Retina (tissue), 1 donor: ENCODE measurements at places on chromosomes 4 and X.

DNA sequence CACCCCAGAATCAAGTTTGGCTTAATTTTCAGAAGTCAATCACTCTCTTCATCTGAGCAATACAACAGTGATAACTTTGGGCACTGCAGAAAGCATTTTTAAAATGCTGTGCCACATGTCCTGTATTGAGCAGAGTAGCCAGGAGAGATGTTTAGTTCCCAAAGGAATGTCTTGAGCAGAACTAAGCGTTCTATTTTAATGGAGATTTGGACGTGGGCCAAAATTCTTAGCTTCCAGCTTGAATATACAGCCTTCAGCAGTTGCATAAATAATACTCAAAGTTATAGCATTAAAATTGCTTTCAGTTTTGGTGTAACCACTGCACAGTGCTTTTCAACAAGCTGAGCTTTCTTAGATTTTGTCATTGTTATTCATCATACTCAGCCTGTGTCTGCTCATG is 679.2 kb downstream of the NLGN4X start:
- DNase-seq: no peak

DNA sequence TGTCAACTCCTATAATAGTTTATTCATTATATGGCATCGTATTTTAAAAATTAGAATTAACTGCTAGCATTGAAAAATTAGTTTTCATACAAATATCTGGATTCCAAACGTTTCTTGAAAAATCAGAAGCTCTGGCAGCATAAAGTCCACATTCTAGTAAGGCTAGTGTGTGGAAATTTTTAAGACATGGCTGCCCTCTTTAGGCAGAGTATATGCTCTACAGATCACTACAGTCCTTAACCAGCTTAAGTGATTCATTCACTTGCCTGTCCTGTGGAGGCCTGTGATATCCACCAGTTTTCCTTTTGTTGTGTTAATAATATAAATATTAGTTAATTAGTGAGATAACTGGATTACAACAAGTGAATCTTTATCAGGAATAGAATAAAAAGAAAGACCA is 287.2 kb downstream of the OPHN1 start:
- DNase-seq: peak; percentile 14

GRCh38 chr4:24322511-24322910 is 261.8 kb downstream of the DHX15 start:
- DNase-seq: no peak

DNA sequence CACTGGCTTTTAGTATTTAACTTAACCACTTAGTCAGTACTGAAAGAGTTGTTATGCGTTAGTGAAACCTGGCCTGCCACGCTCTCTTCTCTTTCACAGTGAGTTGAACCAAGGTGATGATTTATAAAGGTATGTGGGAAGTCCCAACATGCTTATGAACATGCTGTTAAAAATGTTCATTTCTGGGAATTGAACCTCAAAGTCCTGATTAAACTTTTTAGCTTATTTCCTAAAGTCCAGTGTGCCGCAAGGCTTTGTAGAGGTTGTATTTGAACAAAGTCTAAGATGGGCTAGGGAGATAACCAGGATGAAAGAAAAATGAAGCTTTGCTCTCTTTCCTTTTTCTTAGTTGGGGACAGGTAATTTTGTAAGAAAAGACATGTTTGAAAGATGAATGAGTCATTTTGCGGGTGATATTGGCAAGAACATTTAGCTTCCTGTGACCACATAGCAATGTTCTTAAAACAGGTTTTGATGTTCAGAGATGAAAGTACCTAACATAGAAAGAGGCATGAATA is 270.3 kb downstream of the DTHD1 start:
- DNase-seq: no peak

GRCh38 chr4:87211249-87211952 is 9.0 kb downstream of the KLHL8 start:
- DNase-seq: no peak

- no peak for DNase-seq
These were observed 99.4 kb downstream of the FRAS1 start for GRCh38 chr4:78156520-78156919.

GRCh38 chr4:128820671-128821070 is 11.2 kb downstream of the JADE1 start:
- no peak for DNase-seq

- no peak for DNase-seq
These were observed 530.3 kb upstream of the PRKX start for GRCh38 chrX:4243759-4244158.

GRCh38 chr4:98113012-98113411 is 30.3 kb downstream of the STPG2 start:
- DNase-seq: peak; percentile 40
